ENCODE measurements at places on chromosomes 7 and 10. TPM values are rescaled to one million over a fixed set of nuclear protein-coding genes. Genes with fewer than 3 reads are reported as not detected.

The NFE2L3 gene
- total RNA-seq = 9.4 TPM

The IRF5 gene
- 8.9 TPM for total RNA-seq

The RSU1 gene
- 48.9 TPM for total RNA-seq

The ZNF138 gene
- 3.4 TPM for total RNA-seq

The XRCC2 gene
- 0.48 TPM for total RNA-seq

The FAM13C gene
- 0.24 TPM for total RNA-seq

The AGBL3 gene
- 0.64 TPM for total RNA-seq

The MCM10 gene
- 3.9 TPM for total RNA-seq

The ERVW-1 gene
- not detected for total RNA-seq

The ZNF438 gene
- 0.96 TPM for total RNA-seq

The GJD4 gene
- total RNA-seq = not detected

The LDB1 gene
- 32.2 TPM for total RNA-seq

The SUGCT gene
- 17.1 TPM for total RNA-seq

The TFR2 gene
- 1.3 TPM for total RNA-seq

The PALS2 gene
- 24.1 TPM for total RNA-seq

Data from tracheal epithelial cell (primary cell).